ENCODE measurements at places on chromosomes 6 and 20.

DNA sequence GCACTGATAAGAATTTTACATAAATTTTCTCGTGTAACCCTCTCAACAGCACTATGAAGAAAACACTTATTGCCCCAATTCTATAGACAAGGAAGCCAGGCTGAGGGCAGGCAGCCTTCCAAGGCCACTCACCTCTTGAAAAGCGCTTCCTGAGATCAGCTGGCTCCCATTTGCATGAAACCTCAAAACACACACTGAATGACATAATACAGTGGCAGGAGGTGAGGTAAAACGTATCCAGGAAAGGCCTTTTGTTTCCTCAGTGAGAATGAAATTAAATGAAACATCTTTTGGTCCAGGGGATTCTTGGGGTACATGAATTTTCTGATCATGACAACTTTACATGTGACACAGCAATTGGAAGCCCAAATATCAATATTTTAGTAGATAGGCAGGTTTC lies 112.5 kb downstream of the WDR27 start:
- peak; percentile 37 for DNase-seq

DNA sequence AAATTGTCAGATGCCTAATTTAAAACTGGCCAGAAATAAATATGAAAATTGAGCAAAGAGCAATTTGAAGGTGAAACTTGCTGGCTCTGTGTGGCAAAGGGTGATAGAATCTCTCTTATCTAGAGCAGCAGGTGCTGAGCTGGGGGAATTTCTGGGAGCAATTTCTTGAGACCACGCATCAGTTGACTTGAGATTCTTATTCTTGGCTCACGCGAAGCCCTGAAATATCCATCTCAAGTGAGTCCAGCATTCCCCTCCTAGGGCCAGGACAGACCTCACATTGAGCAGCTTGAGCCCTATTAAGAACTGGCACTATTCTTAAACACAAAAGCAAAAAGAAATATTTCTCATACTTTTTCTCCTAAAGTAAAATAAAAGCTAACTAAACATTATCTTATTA lies 66.3 kb downstream of the MAP7 start:
- DNase-seq: no peak

- no peak for DNase-seq
Observed at GRCh38 chr20:17896771-17897369, 71.7 kb downstream of the SNX5 start.

- no peak for DNase-seq
Observed at GRCh38 chr20:63765902-63766301, 26.3 kb downstream of the SLC2A4RG start.

- no peak for DNase-seq
Observed at GRCh38 chr6:85172705-85173104, 277.2 kb upstream of the NT5E start.

DNA sequence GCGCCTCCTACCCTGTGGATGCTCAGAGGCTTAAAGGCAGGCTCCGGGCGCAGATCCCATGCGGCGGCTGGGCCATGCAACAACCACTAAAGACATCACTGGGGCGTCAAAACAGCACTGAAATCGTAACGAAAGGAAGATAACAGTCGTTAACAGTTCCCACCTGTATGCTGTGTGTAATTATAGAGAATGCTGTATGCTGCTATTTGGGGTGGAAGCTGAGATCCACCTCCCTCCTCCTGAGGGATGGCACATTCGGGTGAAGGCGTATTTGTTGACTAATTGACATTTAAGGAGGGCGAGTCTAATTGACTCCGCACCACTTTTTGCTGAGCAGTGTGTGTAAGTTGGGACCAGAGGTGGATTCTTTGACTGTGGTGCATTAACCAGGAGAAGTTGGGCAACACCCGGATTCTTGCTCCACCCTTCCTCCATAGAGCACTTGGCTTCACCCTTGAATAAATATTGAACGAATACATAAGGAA lies 687 bp downstream of the SLC35A1 start:
- DNase-seq: peak; percentile 63

GRCh38 chr6:44303842-44304241 lies 9.3 kb downstream of the AARS2 start:
- DNase-seq: no peak

DNA sequence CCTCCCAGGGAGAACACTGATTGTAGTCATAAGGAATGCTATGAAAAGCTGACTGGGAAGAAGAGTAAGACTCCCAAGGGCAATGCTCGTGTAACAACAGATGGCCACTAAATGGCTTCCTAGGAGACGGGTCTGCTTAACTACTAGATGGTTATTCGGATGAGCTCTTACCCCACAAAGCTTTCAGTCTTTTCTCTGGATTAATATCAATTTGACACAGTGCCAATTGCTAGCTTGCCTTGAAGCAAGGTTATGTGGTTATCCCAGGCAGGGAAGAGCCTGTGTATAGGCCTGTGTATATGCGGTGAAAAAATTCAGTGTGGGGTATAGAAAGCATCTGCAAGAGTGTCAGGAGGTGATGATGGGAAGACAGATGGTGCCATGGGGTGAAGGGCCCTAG lies 86.4 kb upstream of the NOX3 start:
- DNase-seq: no peak

- no peak for DNase-seq
Observed at GRCh38 chr20:60669211-60669610, 582.9 kb upstream of the CDH4 start.

GRCh38 chr6:11353921-11354389 lies 121.5 kb upstream of the NEDD9 start:
- peak; percentile 96 for DNase-seq

- no peak for DNase-seq
Observed at GRCh38 chr6:140360651-140361050, 986.2 kb upstream of the CITED2 start.

DNA sequence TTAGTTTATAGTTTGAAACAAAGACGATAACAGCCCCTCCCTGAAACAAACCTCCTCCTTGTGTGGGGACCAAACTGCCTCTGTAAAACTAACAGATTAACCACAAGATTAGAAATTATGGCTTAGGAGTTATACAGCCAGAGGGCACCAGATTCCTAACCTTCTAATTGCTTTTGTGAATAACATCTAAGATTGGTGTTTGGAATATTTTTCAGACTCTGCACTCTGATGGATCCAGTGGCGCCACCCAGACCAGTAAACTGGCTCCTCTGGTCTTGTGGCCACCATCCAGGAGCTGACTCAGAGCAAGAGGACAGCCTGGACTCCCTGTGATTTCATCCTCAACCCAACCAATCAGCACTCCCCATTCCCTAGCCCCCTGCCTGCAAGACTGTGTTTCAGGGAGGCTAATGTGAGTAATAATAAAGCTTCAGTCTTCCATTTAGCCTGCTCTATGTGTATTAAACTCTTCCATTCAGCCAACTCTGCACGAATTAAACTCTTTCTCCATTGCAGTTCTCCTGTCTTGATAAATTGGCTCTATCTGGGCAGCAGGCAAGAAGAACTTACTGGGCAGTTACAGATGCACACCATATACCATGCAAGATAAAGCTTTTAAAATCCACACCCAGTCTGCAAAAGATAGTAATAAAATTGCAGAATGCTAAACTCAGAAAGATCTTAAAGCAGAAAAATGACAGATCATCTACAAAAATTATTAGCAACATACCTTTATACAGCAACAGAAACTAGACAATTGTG lies 58.5 kb upstream of the SLC22A16 start:
- peak; percentile 75 for DNase-seq

GRCh38 chr6:151082079-151082478 lies 157.7 kb upstream of the AKAP12 start:
- no peak for DNase-seq

- peak; percentile 20 for DNase-seq
Observed at GRCh38 chr20:44033344-44033743, 118.7 kb downstream of the TOX2 start.

GRCh38 chr6:168517742-168518347 lies 76.9 kb downstream of the SMOC2 start:
- DNase-seq: no peak

DNA sequence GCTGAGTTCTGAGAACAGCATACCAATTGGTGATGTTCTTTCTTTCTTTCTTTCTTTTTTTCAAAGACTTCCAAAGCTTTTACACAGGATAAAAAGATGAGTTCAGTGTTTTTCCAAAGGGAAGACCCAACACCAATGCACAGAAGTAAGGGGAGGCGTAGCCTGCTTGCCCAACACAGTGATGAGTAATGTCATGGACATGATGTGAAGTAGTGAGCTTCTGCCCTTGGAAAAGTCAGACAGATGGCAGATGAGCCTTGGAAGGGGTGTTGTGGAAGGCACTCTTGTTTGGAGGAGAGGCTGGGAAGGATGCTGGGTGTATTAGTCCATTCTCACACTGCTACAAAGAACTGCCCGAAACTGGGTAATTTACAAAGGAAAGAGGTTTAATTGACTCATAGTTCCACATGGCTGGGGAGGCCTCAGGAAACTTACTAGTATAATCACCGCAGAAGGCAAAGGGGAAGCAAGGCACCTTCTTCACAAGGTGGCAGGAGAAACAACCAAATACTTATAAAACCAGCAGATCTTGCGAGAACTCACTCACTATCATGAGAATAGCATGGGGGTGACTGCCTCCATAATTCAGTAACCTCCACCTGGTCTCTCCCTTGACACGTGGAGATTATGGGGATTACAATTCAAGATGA lies 12.6 kb downstream of the LRP11 start:
- DNase-seq: peak; percentile 47

DNA sequence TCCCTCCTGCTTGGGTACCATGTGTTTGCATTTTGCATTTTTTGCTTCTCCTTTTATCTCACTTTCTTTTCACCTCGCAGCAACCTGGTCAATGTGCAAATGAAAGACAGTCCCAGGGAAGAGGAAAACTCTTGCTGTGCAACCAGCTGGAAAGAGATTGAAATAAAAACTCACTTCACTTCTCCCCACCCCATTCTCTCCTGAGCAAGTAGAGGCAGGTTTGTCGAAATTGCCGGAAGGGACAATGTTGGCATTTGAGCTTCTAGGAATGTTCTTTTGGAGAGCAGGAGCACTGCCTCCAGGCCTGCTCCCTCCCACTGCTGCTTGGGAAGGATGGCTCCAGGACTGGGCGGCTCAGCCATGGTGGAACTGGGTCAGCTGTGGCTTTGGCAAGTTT lies 30.6 kb downstream of the KCNG1 start:
- no peak for DNase-seq

- no peak for DNase-seq
Observed at GRCh38 chr20:59583428-59584277, 20.7 kb upstream of the PHACTR3 start.

GRCh38 chr6:161373905-161374451 lies 100.1 kb upstream of the AGPAT4 start:
- DNase-seq: peak; percentile 69

DNA sequence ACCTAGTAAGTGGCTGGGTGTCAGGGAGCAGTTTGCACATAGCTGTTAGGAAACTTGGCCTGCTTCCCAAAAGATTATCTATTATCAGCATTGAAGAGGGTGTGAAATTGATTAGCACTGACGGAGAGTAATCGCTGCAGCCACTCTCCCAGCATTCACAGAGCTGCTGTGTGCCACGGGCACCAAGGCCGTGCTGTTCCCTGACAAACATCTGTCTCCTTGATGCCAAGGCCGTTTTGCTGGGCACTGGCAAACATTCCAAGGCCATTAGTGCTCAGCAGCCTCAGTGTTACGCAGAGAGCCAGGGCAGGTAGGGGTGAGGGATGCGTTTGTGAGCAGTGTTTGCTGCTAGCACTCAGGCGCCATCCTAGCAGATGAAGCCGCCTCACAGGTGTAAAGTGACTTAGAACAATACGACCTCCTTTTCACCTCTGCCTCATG lies 57.7 kb upstream of the VSTM2L start:
- DNase-seq: no peak

GRCh38 chr6:125781314-125781868 lies 9.4 kb upstream of the NCOA7 start:
- DNase-seq: peak; percentile 46

GRCh38 chr20:21225215-21225947 lies 77.8 kb upstream of the XRN2 start:
- DNase-seq: peak; percentile 39

- DNase-seq: peak; percentile 78
Observed at GRCh38 chr6:36724514-36725390, 27.1 kb downstream of the RAB44 start.

DNA sequence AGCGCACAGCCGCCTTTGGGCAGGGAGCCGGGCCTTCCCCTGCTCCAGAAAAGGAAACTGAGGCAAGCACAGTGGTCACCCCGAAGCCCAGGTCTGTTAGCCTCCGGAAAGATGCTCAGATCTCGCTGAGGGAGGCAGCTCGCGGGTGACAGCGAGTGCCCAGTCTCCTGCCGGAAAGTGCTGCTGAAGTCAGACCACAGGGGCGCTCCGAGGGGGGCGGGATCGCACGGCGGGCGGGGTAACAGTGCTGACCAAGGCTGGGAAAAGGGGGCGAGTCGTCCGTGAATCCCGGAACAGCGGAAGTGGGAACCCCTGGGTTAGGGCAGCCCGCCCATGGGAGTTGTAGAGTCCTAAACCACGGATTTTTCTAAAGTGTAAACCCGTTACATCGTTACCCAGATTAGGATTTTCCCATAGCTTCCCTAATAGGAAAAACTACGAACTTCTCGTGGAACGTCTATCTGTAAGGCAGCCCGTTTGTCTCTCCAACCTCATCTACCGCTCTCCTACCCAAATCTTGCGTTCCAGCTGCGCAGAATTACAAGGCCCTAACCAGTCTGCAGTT lies 504 bp downstream of the VPS16 start:
- DNase-seq: peak; percentile 67

DNA sequence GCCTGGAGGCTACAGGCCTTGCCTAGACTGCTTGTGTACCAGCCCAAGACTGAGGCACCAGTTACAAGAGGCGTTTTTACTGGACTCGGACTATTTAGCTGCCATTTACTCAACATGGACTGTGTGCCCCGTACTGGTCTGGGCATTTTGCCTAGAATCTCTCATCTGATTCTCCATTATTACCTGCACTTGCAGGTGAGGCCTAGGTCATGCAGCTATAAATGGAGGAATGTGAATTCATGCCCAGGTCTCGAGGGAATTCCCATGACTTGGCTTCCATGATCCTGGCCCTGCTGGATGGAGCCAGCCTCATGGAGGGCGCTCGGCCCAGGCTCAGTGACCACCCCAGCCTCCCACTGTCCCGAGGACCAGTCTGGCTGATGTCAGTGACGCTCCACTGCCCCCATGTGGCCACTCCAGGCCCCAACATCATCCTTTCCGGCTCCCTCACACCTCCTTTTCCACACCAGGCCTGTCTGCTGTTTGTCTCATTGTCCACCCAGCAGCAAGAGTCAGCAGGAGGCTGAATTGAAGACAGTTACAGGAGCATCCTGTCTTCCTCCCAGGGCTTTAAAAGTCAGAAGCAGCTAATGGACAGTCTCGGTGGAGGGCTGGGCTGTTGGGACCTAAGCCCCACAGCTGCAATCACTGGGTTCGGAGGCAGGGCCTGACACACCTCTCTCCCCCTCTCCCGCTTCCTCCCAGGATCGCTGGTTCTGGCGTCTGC lies 8.7 kb downstream of the MMP24OS start:
- peak; percentile 72 for DNase-seq

DNA sequence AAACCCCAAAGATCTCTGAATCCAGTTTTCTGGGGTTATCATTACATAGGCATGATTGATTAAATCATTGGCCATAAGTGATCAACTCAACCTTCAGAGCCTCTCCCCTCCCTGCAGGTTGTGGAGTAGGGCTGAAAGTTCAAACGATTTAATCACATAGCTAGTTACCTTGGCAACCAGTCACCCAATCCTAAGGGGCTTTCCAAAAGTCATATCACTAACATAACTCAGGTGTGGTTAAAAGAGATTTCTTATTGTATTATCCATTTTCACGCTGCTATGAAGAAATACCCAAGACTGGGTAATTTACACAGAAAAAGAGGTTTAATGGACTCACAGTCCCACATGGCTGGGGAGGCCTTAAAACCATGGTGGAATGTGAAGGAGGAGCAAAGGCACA lies 935.1 kb upstream of the SLC35B3 start:
- DNase-seq: no peak

GRCh38 chr6:7241709-7242645 lies 71.0 kb downstream of the SSR1 start:
- no peak for DNase-seq

All from fibroblast of pulmonary artery (primary cell).